ENCODE measurements at places on chromosomes 5 and 9.

DNA sequence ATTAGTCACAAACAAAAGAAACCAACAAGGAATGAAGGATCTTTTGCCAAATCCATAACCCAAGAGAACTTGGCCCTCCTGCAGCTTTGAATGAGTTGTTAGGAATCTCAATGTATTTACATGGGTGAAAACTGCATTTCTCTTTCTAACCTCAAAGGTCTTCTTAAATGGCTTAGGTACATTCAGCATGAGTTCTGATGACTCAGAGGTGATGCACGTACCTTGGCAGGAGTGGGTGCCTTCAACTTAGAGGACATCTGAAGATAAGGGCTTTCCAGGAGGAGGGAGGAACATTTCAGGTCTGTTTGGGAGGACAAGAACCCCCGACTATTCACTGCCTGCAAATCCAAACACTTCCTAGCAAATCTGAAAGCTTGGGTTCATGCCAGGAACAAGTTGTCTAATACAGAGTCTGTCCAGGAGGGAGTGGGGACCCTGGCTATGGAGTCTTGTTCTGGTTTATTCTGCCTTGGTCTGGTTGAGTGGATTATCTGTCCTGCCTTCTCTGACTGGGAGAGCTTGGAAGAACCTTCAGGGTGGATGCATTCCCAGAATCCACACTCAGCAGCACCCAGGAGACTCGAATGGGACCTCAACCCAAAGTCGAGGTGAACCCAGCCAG, 65.7 kb downstream of the IRX2 start:
- DNase-seq: no peak

DNA sequence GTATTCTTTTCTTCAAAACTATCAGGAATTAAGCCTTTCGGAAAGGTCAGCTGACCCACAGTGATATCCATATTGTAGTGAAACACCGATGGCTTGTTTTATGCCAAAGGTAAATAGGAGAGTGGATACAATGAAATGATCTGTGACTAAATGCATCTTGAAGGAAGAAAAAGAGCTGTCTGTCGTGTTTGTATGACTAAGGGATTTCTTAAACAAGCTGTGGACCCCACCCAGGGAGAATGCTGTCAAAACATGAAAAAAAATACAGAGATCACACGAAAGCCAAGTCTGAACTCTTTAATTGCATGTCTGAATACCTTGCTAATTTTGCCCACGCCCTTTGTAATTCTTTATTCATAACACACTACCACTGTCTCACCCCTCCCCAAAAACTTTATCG, 286.4 kb upstream of the WWC1 start:
- no peak for DNase-seq

DNA sequence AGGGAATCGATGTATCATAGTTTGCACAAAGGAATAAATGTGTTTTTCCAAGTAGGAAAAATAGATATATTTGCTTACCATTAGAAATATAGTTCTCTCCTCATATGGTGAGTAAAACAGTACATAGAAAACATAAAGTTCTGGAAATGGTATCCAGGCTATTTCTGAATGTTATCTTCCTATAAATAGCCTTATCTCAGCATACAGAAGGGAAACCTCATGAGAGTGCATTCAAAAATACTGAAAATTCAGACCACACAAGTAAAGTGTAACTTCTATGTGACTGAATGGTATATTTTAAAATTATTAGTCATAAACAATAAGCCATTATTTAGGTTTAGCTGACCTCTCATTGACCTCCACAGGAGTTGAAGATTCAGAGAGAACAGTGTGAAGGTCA, 43.5 kb downstream of the MOCS2 start:
- no peak for DNase-seq

DNA sequence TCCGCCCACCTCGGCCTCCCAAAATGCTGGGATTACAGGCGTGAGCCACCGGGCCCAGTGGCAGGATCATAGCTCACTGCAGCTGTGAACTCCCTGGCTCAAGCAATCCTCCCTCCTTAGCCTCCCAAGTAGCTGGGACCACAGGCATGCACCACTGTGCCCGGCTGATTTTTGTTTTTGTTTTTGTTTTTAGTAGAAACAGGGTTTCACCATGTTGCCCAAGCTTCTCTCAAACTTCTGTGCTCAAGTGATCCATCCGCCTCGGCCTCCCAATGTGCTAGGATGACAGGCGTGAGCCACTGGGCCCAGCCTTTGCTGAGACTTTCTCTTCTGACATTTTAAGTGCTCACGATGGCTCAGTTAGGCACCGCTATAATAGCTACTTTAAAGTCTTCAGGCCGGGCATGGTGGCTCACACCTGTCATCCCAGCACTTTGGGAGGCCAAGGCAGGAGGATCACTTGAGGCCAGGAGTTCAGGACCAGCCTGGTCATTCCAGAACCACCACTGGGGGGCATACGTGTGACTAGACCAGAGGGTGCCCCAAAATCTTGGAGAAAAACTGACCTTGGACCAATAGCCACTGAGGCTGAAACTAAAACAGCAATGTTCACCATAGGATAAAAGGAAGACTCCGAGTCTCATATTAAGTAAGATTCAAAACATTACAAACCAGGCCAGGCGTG, 3.1 kb upstream of the ENTPD8 start:
- DNase-seq: no peak

DNA sequence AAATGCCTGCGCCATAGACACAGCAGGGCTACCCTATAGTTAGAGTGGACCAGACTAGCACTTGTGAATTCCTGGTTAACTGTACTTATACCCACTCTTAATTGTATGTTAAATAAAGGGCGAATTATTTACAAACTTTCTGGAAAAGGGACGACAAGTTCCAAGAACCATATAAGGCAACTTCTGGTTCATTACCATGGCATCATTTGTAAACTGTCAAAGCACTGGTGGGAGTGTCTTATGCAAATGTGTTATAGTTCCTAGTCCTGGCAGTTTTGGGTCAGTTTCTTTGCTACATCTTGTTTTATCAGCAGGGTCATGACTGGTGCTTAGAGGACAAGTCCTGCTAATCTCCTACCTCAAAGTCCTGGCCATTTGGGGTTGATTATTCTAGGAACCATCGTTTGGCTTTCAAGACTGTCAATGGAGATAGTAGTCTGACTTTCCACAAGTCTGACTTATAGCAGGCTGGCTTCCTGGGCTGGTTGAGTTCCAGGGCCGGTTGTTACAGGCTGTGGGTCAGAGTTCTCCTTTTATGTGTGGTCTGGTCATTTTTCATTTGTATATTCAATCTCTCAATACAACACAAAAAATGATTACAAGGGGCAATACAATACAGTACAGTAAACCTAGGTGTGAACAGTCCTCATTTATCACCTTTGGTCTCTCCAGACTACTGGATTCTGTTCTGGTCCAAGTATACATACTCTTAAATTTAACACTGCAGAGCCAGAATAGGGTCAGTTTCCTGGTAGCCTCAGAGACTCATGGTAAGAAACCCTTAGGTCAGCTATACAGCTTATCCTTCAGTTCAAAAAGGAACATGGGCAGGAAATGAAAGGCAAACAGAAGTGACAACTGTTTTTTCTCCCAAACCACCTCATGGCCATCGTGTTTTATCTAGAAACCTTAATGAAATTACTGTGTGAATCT, 8.3 kb upstream of the CFAP95 start:
- DNase-seq: no peak

DNA sequence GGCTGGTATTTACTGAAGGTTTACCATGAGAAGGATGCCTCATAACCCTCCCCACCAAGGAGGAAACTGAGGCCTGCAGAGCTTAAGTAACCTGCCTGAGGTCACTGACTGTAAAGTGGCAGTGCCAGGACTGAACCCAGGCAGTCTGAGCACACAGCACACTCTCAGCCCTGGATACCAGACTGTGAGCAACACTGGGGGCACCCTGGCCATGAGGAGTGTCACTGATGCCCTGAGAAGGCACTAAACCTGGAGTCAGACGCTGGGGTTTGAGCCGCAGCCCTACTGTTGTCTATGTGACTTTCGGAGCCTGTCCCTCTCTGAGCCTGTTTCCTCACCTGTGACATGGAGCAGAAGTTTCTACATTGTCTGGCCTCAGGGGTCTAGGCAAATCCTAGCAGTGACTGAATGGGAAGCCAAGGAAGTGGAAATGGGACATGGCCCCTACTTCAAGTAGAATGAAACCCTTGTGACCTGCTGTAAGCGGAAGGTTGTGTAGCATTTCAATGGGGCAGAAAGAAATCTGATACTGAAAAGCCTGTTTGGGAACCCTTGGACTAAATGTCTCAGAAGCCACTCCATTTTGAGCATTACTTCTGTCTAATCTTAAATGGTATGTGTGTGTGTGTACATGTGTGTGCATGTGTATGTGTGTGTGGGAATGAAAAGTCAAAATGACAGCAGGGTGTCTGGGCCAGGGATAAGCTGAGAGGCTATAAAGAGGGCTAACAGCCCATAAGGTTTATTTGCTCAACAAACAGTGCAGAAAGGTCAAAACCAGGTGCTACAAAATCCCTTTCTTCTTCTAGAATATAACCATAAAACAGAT, 36.0 kb downstream of the B4GALT1 start:
- no peak for DNase-seq

DNA sequence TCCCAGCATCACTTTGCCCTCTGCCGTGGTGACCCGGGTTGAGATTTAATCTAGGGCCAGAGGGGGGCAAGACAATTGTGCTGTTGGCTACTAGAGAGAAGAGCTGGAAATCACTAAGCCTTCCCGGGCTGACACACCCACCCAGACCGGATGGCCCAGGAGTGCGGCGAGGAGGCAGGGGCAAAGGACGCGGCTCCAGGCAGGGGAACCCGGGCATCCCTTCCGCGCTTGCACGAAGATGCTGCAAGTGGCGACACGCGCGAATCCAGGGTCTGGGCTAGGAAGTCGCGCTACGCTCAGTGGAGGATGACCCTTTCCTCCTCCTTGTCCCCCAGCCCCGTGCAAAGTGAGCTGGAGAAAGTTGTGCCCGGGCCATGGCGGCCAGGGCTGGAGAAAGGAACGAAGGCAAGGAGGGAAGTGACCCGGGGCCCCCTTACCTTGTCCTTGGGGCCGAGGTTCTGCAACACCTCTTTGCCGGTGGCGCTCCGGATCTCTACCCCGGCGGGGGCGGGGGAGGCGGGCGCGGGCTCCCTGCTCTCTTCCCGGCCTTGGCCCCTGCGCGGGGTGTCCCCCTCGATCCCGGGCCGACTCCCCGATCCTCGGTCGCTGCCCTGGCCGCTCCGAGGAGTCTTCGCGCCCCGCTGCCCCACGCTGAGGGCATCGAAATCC, 693 bp downstream of the DPYSL3 start:
- no peak for DNase-seq

DNA sequence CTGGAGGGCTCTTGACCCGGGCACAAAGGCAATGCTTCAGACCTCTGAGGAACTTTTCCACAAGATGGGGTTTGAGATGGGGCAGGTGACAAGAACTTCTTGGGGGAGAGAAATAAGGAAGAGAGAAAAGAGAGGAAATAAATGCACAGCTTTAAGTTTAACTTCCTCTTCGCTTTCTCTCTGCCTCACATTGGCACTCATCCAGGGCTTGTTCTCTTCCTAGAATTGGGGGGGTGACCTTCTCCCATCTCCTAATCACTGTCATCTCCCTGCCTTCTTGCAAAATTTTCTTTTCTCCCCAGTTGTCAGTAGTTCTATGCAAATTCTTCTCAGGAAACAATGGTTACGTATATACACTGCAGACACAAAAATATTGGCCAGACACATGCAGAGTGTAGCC, 19.1 kb upstream of the ADCY2 start:
- DNase-seq: no peak

GRCh38 chr5:127959152-127959764, 124.3 kb upstream of the SLC12A2 start:
- no peak for DNase-seq

- no peak for DNase-seq
Measured at GRCh38 chr5:23025629-23026233, 172.6 kb upstream of the CDH12 start.

All from activated CD4-positive, alpha-beta T cell treated with anti-CD3 and anti-CD28 coated beads, Interleukin-2, Interleukin-4, amounts not matched to agents 100 ng/mL and 50 ng/mL, durations not matched to agents 16 hours and 8 hours (primary cell).